CD8-positive, alpha-beta memory T cell (primary cell): ENCODE measurements at places on chromosomes 5 and 9.

DNA sequence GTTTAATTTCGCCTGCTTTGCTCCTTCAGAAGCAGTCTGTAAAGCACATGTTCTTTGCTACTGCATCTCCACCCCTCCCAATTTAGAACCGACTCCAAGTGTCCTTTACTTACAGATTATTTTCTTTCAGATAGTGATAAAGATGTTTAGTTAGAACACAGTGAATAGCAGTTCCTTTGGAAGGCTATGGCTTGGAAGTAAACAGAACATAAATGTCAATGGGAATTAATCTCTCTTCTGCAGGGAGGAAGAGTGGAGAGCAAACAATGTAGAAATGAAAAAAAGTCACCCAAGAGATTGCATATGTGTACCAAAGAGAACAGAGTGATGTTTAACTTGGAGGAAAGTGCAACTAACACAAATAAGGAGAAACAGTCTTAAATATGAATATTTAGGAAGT lies 4.2 kb upstream of the CARTPT start:
- no peak overlapping the region for H3K27ac ChIP-seq
- no peaks in the 10 kb centered on the region for H3K36me3 ChIP-seq
- no peak for DNase-seq
- no peaks in the 10 kb centered on the region for H3K4me1 ChIP-seq

GRCh38 chr5:97726106-97726505 lies 543.1 kb upstream of the RIOK2 start:
- no peaks in the 10 kb centered on the region for H3K4me1 ChIP-seq
- no peak for DNase-seq
- no peaks in the 10 kb centered on the region for H3K36me3 ChIP-seq
- H3K4me3 ChIP-seq = no peak overlapping the region

GRCh38 chr5:62701036-62701435 lies 122.4 kb downstream of the LRRC70 start:
- H3K27ac ChIP-seq = no peak overlapping the region
- no peaks in the 10 kb centered on the region for H3K36me3 ChIP-seq
- no peaks in the 10 kb centered on the region for H3K4me1 ChIP-seq
- no peaks in the 10 kb centered on the region for H3K27me3 ChIP-seq
- no peak for DNase-seq

- no peaks in the 10 kb centered on the region for H3K27me3 ChIP-seq
- H3K4me3 ChIP-seq = no peak overlapping the region
- DNase-seq = no peak
- H3K27ac ChIP-seq = no peak overlapping the region
Measured at GRCh38 chr9:16333691-16334090, 536.8 kb downstream of the BNC2 start.

DNA sequence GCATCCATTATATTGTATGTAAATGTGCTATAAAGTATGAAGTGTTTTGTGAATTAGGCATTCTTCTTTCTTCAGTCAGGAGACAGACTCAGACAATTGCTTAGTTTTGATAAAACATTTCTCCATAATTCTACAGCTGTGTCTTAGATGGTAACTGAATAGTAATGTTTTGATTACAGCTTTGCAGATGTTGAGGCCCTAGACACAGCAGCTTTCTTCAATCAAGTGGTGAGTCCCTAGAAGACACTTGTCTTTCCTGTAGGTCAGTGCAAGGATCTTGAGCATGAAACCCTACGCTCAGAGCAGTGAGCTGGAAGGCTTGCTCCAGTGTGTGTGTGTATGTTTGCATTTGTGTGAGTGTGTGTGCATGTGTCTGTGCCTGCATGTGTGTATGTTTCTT lies 46.8 kb upstream of the CD180 start:
- H3K36me3 ChIP-seq = no peaks in the 10 kb centered on the region
- no peak for DNase-seq
- H3K27ac ChIP-seq = no peak overlapping the region

GRCh38 chr5:116360008-116360853 lies 214.4 kb downstream of the SEMA6A start:
- no peak for DNase-seq
- no peaks in the 10 kb centered on the region for H3K36me3 ChIP-seq
- no peak overlapping the region for H3K27ac ChIP-seq
- H3K4me3 ChIP-seq = no peak overlapping the region

- no peaks in the 10 kb centered on the region for H3K27me3 ChIP-seq
- no peak for DNase-seq
- no peak overlapping the region for H3K4me3 ChIP-seq
- H3K27ac ChIP-seq = no peak overlapping the region
- H3K36me3 ChIP-seq = no peaks in the 10 kb centered on the region
Measured at GRCh38 chr5:114377946-114378345, 16.1 kb downstream of the KCNN2 start.

DNA sequence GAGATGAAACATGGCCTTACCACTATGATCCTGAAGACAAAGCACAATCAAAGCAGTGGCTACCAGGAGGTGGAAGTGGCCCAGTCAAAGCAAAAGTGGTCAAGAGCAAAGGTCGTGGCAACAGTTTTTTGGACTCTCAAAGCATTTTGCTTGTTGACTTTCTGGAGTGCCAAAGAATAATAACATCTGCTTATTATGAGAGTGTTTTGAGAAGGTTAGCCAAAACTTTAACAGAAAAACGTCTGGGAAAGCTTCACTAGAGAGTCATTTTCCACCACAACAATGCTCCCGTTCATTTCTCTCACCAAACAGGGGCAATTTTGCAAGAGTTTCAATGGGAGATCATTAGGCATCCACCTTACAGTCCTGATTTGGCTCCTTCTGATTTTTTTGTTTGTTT lies 33.6 kb upstream of the MAMDC2 start:
- H3K27ac ChIP-seq = no peak overlapping the region
- no peaks in the 10 kb centered on the region for H3K27me3 ChIP-seq
- H3K4me3 ChIP-seq = no peak overlapping the region
- H3K36me3 ChIP-seq = no peaks in the 10 kb centered on the region
- DNase-seq = no peak
- no peaks in the 10 kb centered on the region for H3K4me1 ChIP-seq

DNA sequence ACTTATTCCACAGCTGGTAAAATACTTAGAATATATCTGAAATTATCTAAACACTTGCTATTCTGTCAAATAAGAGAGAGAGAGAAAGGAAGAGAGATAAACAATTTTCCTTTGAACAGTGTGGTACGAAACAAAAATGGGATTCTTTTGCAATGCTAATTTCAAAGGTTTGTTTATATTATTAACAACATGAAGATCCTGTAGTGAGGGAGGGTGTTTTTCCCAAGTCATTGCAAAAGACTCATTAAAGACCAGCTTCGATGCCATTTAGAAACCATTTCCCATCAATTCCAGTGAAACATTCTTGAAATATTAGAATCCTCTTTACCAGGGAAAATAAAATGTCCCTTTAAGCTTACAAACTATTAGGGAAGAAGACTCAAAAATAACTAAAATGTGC lies 505.4 kb downstream of the SEMA5A start:
- no peaks in the 10 kb centered on the region for H3K4me1 ChIP-seq
- H3K27ac ChIP-seq = no peak overlapping the region
- no peak overlapping the region for H3K4me3 ChIP-seq
- H3K27me3 ChIP-seq = no peaks in the 10 kb centered on the region
- DNase-seq = no peak

- no peaks in the 10 kb centered on the region for H3K36me3 ChIP-seq
- no peak for DNase-seq
- no peak overlapping the region for H3K27ac ChIP-seq
- peaks cover 10% of the 10 kb centered on the region for H3K4me1 ChIP-seq
Measured at GRCh38 chr5:143600396-143601075, 197.1 kb upstream of the NR3C1 start.

- no peaks in the 10 kb centered on the region for H3K27me3 ChIP-seq
- no peaks in the 10 kb centered on the region for H3K36me3 ChIP-seq
- no peak for DNase-seq
- H3K4me3 ChIP-seq = no peak overlapping the region
Measured at GRCh38 chr5:180155365-180155926, 53.6 kb downstream of the RASGEF1C start.

- H3K4me3 ChIP-seq = no peak overlapping the region
- H3K36me3 ChIP-seq = no peaks in the 10 kb centered on the region
- DNase-seq = no peak
- no peaks in the 10 kb centered on the region for H3K27me3 ChIP-seq
- H3K27ac ChIP-seq = no peak overlapping the region
Measured at GRCh38 chr5:61609840-61610677, 278.0 kb downstream of the ZSWIM6 start.

DNA sequence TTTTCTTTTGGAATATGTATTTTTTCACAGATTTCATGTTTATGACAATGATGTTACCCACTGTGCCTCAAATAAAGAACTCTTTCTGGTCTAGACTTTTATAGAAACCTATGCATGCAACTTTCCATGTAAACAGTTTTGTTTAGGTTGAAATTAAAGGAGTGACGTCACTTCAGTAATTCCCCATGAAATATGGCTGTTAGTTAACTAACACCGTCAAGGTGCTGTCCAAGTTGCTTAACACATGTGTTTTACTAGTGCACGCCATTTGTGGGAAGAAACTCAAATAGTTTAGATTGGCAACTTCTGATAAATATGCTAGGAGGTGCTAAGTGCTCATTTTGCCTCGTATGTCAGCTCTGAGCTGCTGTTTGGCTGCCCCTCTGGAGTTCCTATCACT lies 102.2 kb downstream of the FBN2 start:
- H3K27me3 ChIP-seq = no peaks in the 10 kb centered on the region
- no peaks in the 10 kb centered on the region for H3K36me3 ChIP-seq
- no peak for DNase-seq

DNA sequence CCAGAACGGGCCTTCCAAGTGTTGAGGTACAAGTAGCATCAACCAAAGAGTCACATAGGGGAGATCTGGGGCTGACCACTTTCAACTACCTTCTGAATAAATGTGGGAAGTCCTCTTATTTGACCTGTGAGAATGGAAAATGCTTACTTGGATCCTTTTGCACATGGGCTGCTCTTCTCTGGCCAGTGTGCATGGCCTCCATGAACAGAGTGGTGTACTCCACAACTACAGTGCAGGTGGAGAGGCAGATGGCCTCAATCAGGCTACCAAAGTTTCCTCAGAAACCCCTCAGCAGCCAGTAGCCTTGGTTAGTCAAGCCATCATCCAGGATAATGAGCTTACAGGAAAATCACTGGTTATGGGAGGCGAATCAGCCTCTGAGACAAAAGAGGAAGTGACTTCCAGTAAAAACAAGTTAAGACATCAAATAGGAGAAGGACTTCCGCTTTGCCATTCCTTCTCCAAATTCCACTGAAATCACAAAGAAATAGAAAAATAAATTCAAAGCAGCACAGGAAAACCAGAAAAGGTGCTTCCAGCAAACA lies 18.3 kb upstream of the FCHO2 start:
- no peak overlapping the region for H3K4me3 ChIP-seq
- no peak overlapping the region for H3K27ac ChIP-seq
- no peaks in the 10 kb centered on the region for H3K4me1 ChIP-seq
- H3K27me3 ChIP-seq = no peaks in the 10 kb centered on the region
- H3K36me3 ChIP-seq = no peaks in the 10 kb centered on the region

GRCh38 chr5:170499621-170500020 lies 4.2 kb upstream of the KCNIP1 start:
- H3K4me3 ChIP-seq = no peak overlapping the region
- H3K36me3 ChIP-seq = no peaks in the 10 kb centered on the region
- H3K4me1 ChIP-seq = no peaks in the 10 kb centered on the region
- peaks cover 5% of the 10 kb centered on the region for H3K27me3 ChIP-seq

DNA sequence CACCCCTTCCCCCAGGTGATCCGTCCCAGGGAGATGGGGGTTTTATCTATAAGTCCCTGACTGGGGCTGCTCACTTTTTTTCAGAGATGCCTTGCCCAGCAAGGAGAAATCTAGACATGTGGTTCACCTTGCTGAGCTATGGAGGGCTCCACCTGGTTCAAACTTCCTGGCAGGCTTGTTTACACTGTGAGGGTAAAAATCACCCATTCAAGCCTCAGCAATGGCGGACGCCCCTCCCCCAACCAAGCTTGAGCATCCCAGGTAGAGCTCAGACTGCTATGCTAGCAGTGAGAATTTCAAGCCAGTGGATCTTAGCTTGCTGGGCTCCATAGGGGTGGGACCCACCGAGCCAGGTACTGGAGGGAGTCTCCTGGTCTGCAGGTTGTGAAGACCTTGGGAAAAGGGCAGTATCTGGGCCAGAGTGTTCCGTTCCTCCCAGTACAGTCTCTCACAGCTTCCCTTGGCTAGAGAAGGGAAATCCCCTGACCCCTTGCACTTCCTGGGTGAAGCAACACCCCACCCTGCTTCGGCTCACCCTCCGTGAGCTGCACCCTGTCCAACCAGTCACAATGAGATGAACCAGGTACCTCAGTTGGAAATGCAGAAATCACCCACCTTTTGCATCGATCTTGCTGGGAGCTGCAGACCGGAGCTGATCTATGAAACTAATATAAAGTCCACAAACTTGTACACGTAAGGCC lies 231.7 kb downstream of the CTNND2 start:
- no peaks in the 10 kb centered on the region for H3K4me1 ChIP-seq
- H3K4me3 ChIP-seq = no peak overlapping the region
- no peaks in the 10 kb centered on the region for H3K27me3 ChIP-seq
- no peak for DNase-seq
- no peaks in the 10 kb centered on the region for H3K36me3 ChIP-seq

DNA sequence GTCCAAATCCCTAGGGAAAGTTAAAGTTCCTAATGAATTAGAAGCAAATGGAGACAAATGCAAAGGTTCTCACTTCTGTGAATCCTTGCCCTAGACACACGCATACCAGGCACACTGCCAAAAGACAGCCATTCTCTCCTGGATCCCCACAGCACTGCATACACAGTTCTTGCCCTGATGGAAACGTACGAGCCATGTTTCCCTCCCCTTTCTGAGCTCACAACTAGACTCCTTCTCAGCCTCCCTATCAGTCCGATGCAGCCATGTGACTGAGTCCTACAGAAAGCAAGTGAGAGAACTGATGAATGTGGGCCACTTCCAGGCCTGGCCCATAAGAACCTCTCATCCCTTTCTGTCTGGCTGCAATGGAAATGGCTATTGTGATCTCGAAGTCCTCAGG lies 92.0 kb downstream of the ZNF608 start:
- H3K4me3 ChIP-seq = no peak overlapping the region
- no peaks in the 10 kb centered on the region for H3K36me3 ChIP-seq
- H3K27me3 ChIP-seq = peaks cover 13% of the 10 kb centered on the region
- no peak overlapping the region for H3K27ac ChIP-seq
- peaks cover 27% of the 10 kb centered on the region for H3K4me1 ChIP-seq
- DNase-seq = no peak

- no peak overlapping the region for H3K27ac ChIP-seq
- DNase-seq = no peak
- no peak overlapping the region for H3K4me3 ChIP-seq
- H3K36me3 ChIP-seq = no peaks in the 10 kb centered on the region
- H3K27me3 ChIP-seq = no peaks in the 10 kb centered on the region
Measured at GRCh38 chr9:83199240-83199639, 136.3 kb upstream of the RASEF start.

- no peaks in the 10 kb centered on the region for H3K36me3 ChIP-seq
- no peaks in the 10 kb centered on the region for H3K4me1 ChIP-seq
- H3K4me3 ChIP-seq = no peak overlapping the region
- DNase-seq = no peak
Measured at GRCh38 chr5:54045077-54045792, 265.1 kb downstream of the ARL15 start.
